ENCODE measurements at places on chromosomes 4 and X. TPM values are rescaled to one million over a fixed set of nuclear protein-coding genes. Genes with fewer than 3 reads are reported as not detected.

Gene PGM2
- 9.2 TPM for polyA plus RNA-seq

Gene TEX13B
- not detected for polyA plus RNA-seq

- H3K4me1 ChIP-seq = no peaks in the 10 kb centered on the region
- H3K27ac ChIP-seq = no peak overlapping the region
- no peaks in the 10 kb centered on the region for H3K27me3 ChIP-seq
- H3K4me3 ChIP-seq = no peak overlapping the region
These were observed 342.8 kb downstream of the FBXW7 start for GRCh38 chr4:152193059-152193458.

Gene TRAM1L1
- not detected for polyA plus RNA-seq

Gene MAGEA4
- not detected for polyA plus RNA-seq

GRCh38 chr4:40699648-40700047 lies 50.1 kb upstream of the NSUN7 start:
- DNase-seq = no peak
- H3K36me3 ChIP-seq = no peaks in the 10 kb centered on the region

Gene ARHGEF38
- polyA plus RNA-seq = not detected

Gene CCDC149
- 11.8 TPM for polyA plus RNA-seq

GRCh38 chr4:70815370-70815769 lies 24.3 kb downstream of the GRSF1 start:
- no peak for DNase-seq
- H3K27ac ChIP-seq = no peak overlapping the region
- peaks cover 15% of the 10 kb centered on the region for H3K36me3 ChIP-seq
- H3K4me1 ChIP-seq = no peaks in the 10 kb centered on the region

DNA sequence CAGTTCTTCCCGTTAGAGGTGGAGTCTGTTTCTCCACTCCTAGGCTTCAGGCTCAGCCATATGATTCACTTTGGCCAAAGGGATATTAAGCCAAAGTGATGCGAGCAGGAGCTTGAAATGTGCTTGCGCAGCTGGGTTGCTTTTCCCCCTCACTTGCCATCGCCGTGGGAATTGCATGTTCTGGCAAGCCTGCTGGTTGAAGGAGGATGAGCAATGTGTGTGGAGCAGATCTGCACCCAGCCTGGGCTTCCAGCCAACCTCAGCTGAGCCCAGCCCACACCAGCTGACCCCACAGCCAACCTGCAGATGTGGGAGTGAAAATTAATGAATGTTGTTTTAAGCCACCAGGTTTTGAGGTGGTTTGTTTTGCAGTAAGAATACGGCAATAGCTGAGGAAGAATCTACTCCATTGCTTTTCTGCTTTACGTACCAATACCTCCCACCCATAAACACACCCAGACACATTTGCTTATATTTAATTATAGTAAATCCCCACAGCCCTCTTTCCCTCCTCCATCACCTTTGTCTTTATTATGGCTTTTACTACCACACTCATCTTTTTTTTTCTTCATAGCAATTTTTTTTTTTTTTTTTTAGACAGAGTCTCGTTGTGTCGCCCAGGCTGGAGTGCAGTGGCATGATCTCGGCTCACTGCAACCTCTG lies 132.8 kb upstream of the FUNDC1 start:
- H3K4me3 ChIP-seq = no peak overlapping the region
- DNase-seq = no peak
- no peak overlapping the region for H3K27ac ChIP-seq
- no peaks in the 10 kb centered on the region for H3K27me3 ChIP-seq
- H3K36me3 ChIP-seq = no peaks in the 10 kb centered on the region
- H3K4me1 ChIP-seq = no peaks in the 10 kb centered on the region

Gene GATA1
- not detected for polyA plus RNA-seq

DNA sequence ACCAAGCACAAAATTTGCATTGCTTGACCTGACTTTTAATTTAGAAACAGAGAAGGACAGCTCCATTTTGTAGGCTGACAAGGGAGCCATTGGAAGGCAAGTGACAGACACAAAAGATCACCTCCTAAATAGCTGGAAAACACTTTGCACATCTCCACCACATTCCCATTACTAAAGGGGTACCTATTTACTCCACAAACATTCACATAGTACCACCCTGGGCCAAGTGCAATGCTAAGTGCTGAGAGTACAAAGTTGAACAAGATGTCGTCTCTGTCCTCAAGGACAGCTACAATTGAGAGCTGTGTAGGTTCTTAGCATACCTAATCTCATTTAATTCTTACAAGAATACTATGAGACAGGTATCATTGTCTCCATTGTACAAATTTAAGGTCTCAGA lies 152.8 kb upstream of the GPC4 start:
- no peak for DNase-seq
- peaks cover 2% of the 10 kb centered on the region for H3K27me3 ChIP-seq
- no peak overlapping the region for H3K27ac ChIP-seq
- H3K36me3 ChIP-seq = no peaks in the 10 kb centered on the region

DNA sequence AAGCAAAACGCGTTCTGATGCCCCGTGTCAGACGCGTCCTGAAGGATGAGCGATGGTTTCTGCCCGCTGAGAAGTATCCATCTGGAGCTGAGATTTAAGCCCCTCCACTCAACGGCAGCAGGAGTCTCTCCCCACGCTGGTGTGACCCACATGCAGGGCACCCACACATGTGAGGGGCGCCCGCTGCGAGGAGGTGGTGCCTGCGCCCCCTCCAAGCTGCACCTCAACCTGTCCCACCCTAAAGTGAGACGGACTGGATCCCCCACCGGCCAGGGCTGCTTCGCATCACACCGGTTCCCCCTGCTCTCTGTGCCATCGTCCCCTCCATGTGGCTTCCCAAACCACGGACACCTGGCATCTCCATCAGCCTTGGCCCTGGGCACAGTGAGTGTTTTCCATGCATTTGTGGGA lies 4.5 kb upstream of the PDE6B start:
- no peaks in the 10 kb centered on the region for H3K4me1 ChIP-seq
- no peaks in the 10 kb centered on the region for H3K36me3 ChIP-seq
- DNase-seq = no peak
- no peaks in the 10 kb centered on the region for H3K27me3 ChIP-seq
- no peak overlapping the region for H3K4me3 ChIP-seq
- H3K27ac ChIP-seq = no peak overlapping the region

DNA sequence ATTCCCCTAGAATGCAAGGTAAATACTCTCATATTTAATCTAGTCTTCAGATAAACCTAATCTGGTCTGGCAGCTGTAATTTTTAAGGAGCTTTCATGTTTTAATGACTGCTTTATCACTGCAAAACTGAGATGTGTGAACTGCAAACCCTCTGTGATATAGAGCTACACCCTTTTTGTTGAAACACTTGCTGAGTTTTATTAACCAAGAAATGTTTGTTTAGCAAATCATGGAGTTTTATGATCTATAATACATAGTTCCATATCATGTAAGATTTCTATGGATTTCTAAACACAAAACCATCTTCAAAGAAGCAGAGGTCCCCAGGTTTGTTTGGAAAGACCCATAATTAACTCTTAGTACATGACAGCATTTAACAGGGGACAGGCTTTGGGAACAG lies 126.4 kb downstream of the BTC start:
- no peaks in the 10 kb centered on the region for H3K36me3 ChIP-seq
- DNase-seq = no peak
- H3K4me3 ChIP-seq = no peak overlapping the region
- no peak overlapping the region for H3K27ac ChIP-seq

DNA sequence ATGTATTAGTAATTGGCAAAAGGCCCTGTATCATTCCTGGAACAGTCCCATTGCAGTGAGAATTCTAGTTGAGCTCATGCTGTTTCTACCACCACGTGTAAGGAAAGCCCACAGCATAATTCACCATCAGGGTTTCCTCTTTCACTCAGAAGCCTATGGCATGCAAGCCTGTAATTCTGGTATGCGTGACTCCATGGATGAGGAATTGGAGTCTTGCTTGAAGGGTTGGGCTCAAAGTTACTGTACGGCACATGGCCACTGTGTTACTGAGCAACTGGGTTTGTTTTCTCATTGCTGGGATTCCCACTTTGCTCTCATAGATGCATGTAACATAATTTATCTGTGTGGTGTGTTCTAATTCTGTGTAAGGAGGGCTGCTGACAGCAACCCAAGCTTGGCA lies 132.3 kb upstream of the NR3C2 start:
- no peak for DNase-seq
- no peaks in the 10 kb centered on the region for H3K27me3 ChIP-seq
- H3K4me3 ChIP-seq = no peak overlapping the region
- no peaks in the 10 kb centered on the region for H3K4me1 ChIP-seq
- H3K36me3 ChIP-seq = no peaks in the 10 kb centered on the region

- no peaks in the 10 kb centered on the region for H3K27me3 ChIP-seq
- H3K36me3 ChIP-seq = no peaks in the 10 kb centered on the region
- H3K4me1 ChIP-seq = no peaks in the 10 kb centered on the region
- no peak overlapping the region for H3K4me3 ChIP-seq
- H3K27ac ChIP-seq = no peak overlapping the region
These were observed 33.3 kb downstream of the TENM3 start for GRCh38 chr4:182276210-182277109.

DNA sequence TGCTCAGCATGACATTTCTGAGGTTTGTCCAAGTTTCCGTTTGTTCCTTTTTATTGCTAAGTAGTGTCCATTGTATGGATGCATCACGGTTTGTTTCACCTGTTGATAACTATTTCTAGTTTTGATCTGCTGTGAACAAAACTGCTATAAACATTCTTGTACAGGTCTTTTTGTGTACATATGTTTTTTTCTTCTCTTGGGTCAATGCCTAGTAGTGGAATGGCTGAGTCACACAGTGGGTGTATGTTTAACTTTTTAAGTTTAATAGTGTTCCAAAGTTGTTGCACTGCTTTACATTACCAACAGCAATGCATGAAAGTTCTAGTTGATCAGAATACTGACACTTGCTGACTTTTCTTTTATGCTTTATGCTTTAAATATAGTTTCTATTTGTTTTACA lies 76.7 kb downstream of the MAOB start:
- H3K27me3 ChIP-seq = peaks cover 7% of the 10 kb centered on the region
- H3K4me1 ChIP-seq = no peaks in the 10 kb centered on the region
- DNase-seq = no peak
- no peak overlapping the region for H3K27ac ChIP-seq

Gene GASK1B
- 22.3 TPM for polyA plus RNA-seq

Gene SEC31A
- 120 TPM for polyA plus RNA-seq

DNA sequence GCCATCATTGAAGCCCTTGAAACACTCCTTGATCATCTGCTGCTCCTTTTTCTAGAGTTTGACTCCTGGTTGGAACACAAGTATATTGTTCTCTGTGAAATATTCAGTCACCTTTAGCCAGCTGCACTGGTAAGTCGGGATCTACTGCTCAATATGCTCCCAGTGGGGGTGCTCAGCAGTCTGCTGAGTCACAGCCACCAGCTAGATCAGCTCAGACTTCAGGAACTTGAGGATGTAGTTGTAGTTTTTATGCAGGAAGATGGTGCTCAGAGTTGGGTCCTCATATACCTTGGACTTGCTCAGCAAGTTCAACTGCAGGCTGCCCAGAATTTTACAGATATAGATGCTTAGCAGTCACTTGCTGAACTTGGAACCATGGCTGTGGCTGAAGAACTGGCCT lies 202.5 kb upstream of the RPL34 start:
- no peak for DNase-seq
- H3K27me3 ChIP-seq = no peaks in the 10 kb centered on the region
- no peak overlapping the region for H3K27ac ChIP-seq
- no peak overlapping the region for H3K4me3 ChIP-seq

DNA sequence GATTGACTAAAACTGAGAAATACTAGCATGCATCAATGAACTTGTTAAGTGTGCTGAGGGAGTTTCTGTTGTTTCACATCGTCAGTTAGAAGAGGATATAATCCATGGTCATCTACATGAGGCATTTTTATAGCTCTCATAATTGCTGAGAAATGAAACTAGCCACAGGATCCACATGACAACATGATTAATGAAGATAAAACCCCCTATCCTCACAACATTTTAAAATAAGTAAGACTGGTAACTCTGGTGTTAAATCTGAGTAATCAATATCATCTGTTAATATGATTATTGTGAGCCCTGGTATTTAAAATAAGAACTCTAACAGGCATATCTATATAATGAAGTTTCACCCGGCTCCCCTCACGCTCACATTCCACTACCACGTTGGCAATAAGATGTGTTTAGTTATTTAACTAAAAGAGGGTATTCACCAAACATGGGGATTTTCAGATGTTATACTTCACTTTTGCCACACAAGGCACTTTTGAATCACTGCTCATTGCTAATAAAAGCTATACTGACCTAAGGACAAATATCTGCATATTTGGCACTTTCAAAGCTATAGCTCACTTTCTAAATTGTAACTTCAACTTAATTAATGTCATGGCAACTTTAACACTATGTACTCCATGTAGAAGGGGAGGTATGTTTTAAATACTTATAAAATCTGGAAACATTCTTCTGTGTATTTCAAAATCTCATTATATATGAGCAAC lies 6.7 kb downstream of the UNC5C start:
- no peaks in the 10 kb centered on the region for H3K36me3 ChIP-seq
- DNase-seq = no peak
- H3K27me3 ChIP-seq = peaks cover 13% of the 10 kb centered on the region
- H3K4me1 ChIP-seq = no peaks in the 10 kb centered on the region
- H3K27ac ChIP-seq = no peak overlapping the region

- H3K27ac ChIP-seq = no peak overlapping the region
- H3K27me3 ChIP-seq = no peaks in the 10 kb centered on the region
- no peaks in the 10 kb centered on the region for H3K4me1 ChIP-seq
- no peaks in the 10 kb centered on the region for H3K36me3 ChIP-seq
- no peak for DNase-seq
These were observed 17.6 kb downstream of the PDLIM5 start for GRCh38 chr4:94469221-94469784.

DNA sequence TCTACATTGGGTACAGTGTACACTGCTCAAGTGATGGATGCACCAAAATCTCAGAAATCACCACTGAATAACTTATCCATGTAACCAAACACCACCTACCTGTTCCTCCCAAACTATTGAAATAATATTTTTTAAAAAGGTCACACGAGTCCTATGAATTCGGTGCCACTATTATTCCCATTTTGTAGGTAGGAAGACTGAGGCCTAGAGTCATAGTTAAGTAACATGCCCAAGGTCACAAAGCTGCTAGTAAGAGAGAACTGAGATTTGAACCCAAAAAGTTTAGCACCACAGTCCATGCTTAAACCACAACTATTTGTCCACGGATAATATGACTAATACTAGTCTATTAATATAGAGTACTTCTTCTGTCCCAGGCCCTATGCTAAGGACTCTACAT lies 2.7 kb downstream of the ARHGEF6 start:
- peaks cover 45% of the 10 kb centered on the region for H3K4me1 ChIP-seq
- H3K36me3 ChIP-seq = peaks cover 1% of the 10 kb centered on the region
- no peaks in the 10 kb centered on the region for H3K27me3 ChIP-seq
- no peak for DNase-seq

Gene NOP14
- polyA plus RNA-seq = 4.3 TPM

GRCh38 chr4:156568484-156568883 lies 403.1 kb downstream of the PDGFC start:
- H3K27ac ChIP-seq = no peak overlapping the region
- H3K36me3 ChIP-seq = no peaks in the 10 kb centered on the region
- DNase-seq = no peak
- no peaks in the 10 kb centered on the region for H3K4me1 ChIP-seq

All from CD14-positive monocyte (primary cell).